HepG2 (cell line): ENCODE measurements at places on chromosomes 3 and 15.
A peak's percentile ranks its signal among the peaks of the same experiment; 100 is the strongest.

- DNase-seq = no peak
Measured at GRCh38 chr15:66253418-66254088, at the start of gene MEGF11. Gene MEGF11, minus strand, starts transcription at chr15:66253750. Its CDS starts 125,347 bp downstream, at chr15:66128403.

- no peak for DNase-seq
Measured at GRCh38 chr15:35168464-35168863, 83.4 kb upstream of the NANOGP8 start.

DNA sequence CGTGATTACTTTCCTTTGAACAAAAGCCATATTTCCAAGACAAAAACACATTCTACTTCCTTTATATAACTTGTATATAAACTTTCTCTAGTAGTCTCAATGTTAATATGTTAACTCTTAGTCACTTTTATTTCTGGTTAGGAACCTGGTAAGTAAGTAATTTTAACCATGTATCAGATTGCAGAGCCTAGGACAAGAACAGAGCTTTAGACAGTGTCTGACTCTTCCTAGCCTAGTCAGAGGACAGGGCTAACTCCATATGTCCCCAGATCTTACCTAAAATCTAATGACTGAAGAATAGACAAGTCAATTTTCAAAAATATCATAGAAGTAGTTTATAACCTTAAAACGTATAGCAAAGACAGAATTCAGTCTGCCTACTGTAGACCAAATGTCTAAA is 8.3 kb downstream of the LEKR1 start:
- DNase-seq = no peak

- no peak for DNase-seq
Measured at GRCh38 chr15:38961931-38962330, 397.3 kb upstream of the RASGRP1 start.

DNA sequence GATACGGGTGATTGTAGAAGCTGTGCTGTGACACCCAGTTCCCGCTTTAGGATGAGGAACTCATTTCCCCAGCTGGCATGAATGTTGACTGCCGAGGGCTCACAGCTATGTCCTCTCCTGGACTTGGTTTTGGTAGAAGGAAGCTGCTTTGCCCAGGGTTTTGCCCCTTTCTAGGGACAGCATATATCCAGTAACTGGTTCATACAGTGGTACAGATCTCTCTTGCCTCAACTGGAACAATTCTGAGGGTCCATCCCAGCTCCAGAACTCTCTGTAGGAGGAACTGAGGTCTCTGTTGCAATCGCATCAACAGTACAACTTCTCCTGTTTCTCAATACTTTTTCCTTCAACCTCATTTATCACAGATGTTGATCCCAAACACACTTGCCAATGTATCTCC is 54.5 kb upstream of the FNDC3B start:
- no peak for DNase-seq

DNA sequence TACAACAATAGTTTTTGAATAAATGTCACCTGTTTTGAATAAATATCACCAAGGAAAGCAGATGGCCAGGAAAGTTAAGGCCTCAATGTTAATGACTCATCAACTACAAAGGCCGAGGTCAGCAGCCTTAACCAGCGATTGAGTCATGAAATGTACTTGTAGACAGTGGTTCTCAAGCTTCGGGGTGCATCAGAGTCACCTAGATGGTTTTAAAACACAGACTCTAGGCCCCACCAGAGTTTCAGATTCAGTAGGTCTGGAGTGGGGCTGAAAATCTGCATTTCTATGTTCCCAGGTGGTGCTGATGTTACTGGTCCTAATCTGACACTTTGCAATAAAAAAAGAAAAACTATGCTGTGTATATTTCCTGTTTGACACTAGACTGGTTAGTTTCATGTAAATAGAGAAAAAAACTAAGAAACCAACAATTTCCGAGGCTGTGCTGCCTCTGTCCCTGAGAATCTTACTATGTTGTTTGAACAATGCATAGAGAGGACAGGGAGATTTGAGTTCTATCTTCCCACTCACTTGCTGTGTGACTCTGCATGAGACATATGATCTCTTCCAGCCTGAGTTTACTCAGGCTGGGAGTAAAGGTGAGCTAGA is 9.8 kb downstream of the RAB27A start:
- peak; percentile 62 for DNase-seq

DNA sequence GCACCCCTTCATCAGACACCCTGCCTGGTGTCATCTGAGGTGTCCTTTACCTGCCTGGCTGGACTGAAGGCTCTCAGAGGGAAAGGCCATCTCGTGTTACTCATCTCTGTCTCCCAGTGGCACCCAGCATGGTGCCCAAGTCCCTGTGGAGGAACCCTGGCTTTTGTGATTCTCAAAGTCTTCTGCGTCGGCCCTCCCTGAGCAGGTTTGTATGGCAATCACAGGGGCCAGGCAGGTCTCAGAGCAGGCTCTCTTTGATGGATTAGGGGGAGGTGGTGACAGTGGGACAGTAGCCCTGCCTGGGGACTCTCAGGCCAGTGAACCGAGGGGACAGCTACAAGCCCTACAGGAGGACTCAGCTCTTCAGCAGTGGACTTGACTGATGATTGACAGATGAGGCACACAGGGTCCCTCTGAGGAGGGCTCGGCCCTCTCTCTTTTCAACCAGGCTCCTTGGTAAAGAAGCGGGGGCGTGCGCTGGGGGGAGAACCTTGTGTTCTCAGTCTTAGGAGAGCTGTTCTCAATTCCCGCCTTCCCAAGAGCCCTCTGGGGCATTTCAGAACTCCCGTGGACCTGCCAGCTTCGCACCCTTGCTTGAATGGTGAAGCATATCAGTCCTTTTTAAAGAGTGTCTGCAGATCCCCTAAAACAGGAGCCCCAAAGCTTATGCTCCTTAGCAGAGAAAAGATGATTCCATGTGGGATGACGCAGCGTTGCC is 108.3 kb downstream of the VGLL4 start:
- no peak for DNase-seq

- DNase-seq = no peak
Measured at GRCh38 chr15:34330279-34330678, 7.3 kb downstream of the SLC12A6 start.

- DNase-seq = peak; percentile 38
Measured at GRCh38 chr3:57949785-57950615, 58.2 kb upstream of the FLNB start.

- DNase-seq = peak; percentile 44
Measured at GRCh38 chr3:53890726-53891475, 758 bp downstream of the SELENOK start.

DNA sequence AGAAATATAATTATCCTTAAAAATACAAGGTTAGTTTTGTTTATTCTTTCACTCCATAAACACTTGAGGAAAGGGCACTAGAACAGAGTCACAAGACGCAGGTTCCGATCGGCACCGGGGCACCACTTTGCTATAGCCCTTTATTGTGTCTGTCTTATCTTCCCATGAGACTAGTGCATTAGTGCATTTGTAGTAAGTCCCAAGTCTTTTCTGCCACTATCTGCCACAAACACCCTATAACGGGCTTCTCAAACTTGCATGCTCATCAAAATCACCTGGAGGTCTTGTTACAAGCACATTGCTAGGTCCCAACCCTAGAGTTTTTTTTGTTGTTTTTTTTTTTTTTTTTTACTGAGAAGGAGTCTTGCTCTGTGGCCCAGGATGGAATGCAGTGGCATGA is 213.1 kb downstream of the FOXP1 start:
- DNase-seq = no peak

DNA sequence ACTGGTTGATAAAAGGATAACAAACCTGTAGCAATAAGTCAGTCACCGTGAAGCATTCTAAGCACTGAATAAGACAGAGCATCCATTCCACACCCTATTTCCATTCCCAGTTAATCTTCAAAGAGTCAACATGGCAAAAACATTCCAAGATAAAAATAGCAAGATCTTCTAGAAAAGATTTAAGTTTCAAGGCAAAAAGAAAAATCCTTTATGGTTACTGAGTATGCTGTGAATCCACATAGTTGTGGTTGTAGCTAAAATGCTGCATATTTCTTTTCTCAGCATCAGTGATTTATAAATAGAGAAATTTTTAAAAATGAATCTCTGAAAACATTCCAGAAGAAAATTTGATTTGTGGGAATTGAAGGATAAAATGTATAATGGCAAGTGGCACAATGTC is 21.1 kb downstream of the GAP43 start:
- DNase-seq = no peak

DNA sequence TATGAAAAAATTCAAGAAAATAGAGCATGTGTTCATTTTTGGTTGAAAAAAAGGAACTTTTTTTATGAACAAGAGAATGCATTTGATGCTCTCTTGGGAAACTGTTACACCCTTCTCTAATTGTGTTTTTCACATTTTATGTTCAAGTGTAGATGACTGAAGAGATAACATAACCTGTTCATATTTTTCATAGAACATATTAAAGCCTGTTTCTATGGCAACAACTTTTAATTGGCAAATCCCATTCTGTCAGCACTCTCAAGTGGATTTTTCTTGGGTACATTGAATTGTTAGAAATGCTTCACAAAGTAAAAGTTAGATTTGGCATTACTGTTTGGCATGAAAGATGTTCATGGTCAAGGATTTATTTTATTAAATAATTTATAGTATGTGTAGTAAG is 117.5 kb downstream of the MBNL1 start:
- DNase-seq = no peak

DNA sequence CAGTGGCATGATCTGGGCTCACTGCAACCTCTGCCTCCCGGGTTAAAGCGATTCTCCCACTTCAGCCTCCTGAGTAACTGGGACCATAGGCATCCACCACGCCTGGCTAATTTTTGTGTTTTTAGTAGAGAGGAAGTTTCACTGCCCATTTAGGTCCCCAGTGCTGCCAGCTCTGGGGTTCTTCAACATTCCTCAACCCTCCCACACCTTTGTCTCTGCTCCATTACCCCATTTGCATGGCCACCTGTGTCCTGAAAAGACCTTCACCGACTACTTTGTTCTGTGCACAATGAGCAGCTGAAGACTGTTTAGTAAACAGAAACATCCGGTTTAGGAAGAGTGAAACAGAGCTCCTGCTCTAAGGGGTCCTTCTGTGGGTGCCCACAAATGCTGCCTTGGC is 92.0 kb downstream of the FAM43A start:
- no peak for DNase-seq

- no peak for DNase-seq
Measured at GRCh38 chr3:129657261-129658046, 51.0 kb upstream of the PLXND1 start.
